ENCODE measurements at places on chromosomes 3 and 15.

GRCh38 chr3:155283092-155284056, 10.1 kb downstream of the STRIT1 start:
- DNase-seq = no peak

DNA sequence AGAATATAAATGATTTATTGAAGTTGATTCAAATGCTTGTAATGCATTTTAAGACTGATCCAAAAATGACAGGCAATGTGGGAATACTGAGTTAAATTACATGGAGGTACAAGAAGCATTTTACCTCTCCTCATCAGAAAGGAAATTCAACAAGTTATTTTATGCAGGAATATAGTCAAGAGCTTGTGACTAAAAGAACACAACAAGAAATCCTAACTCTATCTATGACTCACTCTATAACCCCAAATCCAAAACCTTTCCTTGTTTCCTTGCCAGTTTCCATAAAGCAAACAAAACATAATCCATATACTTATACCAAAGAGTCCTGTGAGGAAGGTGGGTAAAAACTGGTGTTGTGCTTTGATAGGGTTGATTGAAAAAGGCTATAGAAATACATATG, 30.8 kb downstream of the SIN3A start:
- no peak for DNase-seq

- DNase-seq = no peak
Measured at GRCh38 chr3:189821262-189821661, 190.1 kb downstream of the TP63 start.

DNA sequence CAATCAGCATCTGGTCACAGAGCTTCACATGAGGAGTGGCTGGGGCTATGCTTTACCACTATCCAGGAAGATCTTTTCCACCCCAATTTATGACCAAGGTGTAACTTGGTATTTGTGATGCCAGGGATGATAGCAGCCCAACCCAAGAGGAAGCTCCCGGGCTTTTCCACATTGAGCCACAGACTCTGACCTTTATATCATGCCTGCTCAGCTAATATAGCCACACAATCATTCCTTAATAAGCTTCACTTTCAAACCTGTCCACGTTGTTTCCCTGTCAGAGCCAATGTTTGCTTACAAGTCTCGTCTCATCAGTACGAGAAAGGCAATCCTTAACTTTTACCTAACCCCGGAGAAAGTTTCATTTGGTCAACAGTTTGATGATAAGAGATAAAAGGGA, 330.9 kb downstream of the SHQ1 start:
- no peak for DNase-seq

DNA sequence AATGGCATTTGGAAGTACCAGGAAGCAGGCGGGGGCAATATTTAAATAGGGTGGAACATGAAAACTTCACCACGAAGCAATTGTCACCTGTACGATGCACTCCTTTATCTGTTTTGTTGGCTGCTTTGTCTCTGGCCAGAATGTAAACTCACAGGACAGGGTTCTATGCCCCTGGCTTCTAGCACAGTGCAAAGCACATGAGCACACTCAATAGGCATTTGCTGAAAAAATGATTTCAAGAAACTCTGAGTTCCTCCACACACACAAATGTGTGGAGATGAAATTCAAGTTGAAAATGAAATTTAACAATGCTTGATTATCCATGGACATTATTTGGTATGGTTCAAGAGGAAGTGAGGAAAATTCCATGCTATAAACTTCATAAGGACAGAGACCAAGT, 229.6 kb upstream of the FEZF2 start:
- no peak for DNase-seq

DNA sequence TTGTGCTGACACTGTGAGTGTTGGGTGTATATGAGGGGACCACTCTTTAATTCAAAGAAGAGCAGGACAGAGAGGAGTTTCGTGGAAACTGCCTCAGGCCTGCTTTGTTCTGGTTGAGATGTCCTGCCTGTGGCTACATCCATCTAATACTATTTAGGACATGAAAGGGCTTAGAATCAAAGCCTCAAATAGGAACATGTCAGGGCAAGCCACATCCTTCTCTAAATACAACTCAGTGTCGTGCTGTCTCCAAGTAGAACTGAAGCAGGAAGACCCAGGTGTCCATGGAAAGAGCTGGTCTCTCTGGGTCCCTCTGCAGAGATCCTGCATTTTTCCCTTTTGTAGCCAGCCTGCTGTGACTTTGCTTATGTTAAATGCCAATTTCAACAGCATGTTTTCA, 156.2 kb upstream of the UMPS start:
- no peak for DNase-seq

- no peak for DNase-seq
Measured at GRCh38 chr15:96560246-96560895, 229.9 kb downstream of the NR2F2 start.

DNA sequence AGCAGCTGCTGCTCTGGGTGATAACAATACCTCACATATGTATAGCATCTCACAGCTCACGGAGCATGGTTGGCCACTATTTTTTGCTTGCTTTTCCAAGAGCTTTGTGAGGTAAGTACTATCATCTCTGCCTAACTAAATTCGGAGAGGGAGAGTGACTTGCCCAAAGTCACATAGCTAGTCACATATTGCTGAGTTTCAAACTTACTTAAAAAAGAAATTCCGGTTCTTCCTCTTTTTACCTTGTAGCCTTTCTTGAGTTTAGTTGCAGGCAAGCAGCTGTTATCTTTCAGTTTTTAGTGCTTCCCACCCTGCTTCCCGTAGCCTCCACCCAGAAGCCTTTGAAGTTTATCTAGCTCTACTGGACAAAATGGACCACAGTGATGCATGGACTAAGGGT, 309.2 kb downstream of the PDCD6IP start:
- no peak for DNase-seq

GRCh38 chr3:1381647-1382036, 288.8 kb downstream of the CNTN6 start:
- no peak for DNase-seq

- DNase-seq = no peak
Measured at GRCh38 chr3:126524429-126524988, 554 bp downstream of the CHST13 start.

- DNase-seq = no peak
Measured at GRCh38 chr3:191331388-191331787, 1.1 kb upstream of the UTS2B start.

- no peak for DNase-seq
Measured at GRCh38 chr15:89772932-89773583, 3.1 kb upstream of the MESP2 start.

DNA sequence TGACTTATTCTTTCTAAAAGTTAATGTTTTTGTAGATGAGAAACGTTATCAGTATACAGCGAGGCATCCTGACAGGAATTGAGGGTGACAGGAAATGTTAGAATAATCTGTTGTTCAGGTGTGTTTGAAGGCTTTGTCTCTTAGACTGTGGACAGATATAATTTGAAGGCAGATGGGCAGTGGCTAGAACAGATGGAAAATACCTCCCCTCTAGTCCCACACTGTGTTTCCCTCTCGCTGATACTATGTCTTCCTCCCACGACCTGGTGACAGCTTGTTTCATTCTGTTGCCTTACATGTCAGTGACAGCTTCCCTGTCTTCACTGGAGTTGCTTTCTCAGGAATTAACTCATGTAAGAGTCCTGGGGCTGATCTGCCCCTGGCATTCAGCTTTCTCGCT, 125.3 kb downstream of the MYRIP start:
- no peak for DNase-seq

DNA sequence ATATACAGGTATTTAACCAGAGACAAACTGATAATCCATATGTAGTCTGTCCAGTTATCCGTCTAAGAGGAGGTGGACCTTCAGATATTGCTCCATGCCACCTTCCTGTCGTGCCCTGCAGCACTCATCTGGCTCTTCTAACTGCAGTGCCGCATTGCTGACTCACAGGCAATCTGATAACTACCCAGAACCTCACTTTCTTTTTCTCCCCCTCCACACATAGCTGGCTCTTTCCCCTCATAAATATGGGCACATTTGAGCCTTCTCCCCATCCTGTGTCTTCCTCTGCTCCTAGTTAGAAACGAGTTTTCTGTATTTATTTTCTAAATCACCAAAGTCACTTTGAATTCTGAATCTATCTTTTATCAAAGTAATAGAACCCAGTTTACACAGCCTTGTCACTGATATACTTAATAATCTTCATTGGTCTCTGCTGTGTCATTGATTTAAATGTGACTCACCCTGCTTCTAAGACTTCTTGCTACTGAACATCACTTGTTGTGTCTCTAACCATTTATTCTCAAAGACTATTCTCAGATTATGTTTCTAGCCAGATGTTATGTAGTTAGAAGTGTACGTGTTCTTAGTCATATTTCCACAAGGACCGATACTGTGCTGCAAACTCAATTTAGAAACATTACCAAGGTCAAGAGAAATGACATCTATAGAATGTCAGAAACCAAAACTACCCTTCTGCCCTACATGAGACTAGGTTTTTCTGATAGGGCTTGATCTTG, 17.4 kb upstream of the KCNMB2 start:
- no peak for DNase-seq

DNA sequence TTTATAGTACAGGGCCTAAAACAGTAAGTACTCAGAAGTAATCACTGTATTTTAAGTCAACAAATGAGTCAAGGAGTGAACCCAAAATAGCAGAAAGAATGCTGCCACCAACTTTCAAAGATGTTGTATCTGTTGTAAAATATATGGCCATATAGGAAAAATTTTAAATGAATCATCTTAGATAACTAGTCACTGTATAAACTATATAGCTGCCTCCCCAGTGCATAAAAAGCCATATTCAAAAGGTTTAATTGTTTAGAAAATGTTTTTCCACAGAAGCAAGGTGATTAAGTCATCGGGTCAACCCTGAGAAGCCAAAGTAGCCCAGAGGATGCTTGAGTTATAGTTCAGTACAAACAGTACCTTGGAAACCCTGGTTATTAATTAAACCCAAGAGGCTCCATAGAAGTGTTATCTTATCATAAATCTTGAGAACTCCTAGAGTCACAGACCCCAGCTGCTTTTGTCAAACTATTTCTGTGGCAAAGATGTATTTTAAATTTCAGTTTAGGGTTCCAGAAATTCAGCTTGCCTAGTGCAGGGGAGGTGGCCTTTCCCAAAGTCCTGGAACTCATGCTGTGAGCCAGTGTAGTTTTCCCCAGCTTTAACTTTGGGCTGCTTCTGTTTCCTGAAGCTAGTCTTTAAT, 39.2 kb downstream of the MBNL1 start:
- DNase-seq = no peak

GRCh38 chr15:65832549-65833364, 36.5 kb upstream of the RAB11A start:
- DNase-seq = peak; percentile 7

- no peak for DNase-seq
Measured at GRCh38 chr3:70738291-70738681, 425.8 kb upstream of the MDFIC2 start.

DNA sequence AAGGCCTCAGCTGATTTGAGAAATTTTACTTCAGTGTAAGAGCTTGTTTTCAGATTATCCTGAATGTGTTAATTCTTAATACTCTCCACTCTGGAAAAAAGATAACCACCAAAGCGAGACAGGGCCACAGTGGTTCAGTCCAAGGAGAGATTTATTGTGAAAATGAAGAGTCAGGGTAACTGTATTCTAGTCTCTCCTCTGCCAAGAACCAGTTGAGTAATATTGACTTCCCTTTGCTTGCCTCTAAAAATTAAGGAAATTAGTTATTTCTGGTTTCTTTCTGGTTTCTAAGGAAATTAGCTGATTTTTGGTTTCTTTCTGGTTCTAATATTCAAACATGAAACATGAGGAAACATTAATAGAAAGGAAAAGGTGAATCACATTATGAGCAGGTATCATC, 34.9 kb downstream of the PPP1R2 start:
- DNase-seq = no peak

DNA sequence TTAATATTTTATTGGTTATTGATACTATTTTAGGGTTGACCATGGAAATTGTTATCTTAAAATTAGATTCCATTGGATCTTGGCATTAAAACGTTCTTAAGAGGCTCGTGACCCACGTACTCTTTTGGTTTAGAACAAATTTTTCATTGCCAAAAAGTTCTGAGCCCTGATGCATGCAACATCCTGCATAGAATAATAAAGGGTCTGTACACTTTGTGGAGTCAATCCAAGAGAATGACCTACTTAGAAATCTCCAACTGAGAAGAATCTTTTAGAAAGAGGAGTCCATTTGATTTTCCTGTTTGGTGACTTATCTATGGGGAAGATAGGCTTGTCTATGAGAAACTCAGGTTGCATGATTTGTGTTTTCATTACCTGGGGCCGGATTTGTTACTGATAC, 404.2 kb upstream of the RGMA start:
- DNase-seq = no peak

DNA sequence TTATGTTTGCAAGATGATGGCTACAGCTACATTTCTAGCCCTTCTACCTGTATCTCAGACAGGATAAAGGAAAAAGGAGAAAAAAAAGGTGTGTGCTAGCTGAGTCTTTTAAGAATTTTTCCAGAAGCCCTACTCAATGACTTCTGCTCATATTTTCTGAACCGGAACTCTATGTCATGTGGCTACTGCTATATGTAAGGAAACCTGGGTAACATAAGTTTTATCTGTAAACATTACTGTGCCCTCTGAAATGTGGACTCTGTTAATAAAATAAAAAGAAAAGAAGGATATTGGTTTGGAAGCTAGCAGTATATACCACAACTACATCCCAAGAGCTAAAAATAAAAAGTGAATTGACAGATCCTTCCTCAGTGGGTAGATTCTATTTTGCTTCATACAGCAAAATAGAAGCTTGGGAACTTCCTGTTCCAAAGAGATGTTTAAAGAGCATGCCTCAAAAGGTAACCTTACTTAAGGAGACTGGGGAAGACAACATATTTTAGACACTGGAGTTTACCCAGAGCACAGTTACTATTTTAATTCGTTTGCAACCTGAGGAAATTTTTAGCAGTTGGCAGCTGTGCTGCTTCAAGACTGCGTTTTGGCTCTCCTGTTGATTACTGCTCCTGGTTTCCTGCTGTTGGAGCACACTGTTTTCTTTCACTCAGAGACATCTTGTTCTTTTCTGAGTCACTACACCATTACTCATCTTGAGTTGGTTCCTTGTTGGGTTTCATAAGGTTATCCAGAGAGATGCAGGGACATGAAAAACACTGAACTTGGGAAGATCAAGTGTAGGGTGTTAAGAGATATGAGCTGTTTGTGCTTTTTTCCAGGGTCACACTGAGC, 280.7 kb downstream of the NFKBIZ start:
- DNase-seq = no peak

DNA sequence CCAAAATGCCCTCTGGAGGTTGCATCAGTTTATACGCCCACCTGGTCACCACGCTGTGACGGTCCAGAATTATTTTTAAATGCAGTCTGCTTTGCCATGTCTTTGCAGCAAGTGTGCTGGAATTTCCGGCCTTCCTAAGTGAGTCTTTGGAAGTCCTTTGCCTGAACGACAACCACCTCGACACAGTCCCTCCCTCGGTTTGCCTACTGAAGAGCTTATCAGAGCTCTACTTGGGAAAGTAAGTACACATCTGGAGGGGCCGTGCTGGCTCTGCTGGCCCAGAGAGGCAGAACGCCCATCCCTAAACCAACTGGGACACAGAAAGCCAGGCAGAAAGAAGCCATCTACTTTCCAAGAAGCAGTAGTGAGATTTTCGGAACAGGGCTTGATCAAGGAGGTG, 101.8 kb downstream of the LRRK1 start:
- DNase-seq = no peak

- no peak for DNase-seq
Measured at GRCh38 chr15:58260205-58260724, 122.1 kb downstream of the AQP9 start.
